ENCODE measurements at places on chromosomes 6 and 20. TPM values are rescaled to one million over a fixed set of nuclear protein-coding genes. Genes with fewer than 3 reads are reported as not detected.
A peak's percentile ranks its signal among the peaks of the same experiment; 100 is the strongest.

- H3K27me3 ChIP-seq: no peaks in the 10 kb centered on the region
- no peaks in the 10 kb centered on the region for H3K36me3 ChIP-seq
Observed at GRCh38 chr6:11974089-11974488, 38.0 kb upstream of the HIVEP1 start.

Gene IRAK1BP1
- total RNA-seq: 3.6 TPM

DNA sequence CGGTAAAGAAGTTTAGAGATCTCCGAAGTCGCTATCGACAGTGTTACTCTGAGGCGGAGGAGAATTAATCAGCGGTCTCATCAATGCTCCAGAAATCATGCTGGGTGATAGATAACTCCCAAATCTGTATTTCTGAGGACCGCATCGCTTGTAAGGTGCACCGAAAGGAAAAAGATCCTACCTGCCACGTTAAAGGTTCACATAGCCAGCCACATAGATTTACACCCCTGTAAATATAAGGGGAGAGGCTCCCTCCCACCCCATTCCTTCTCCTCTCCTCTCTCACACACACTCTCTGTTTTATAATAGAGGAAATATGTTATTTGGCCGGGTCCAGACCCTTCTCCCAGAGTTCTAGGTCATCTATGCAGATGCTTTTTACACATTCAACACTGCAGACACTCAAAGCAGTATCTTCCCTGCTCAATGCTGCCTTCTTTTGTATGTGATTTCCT is 620 bp upstream of the DEK start:
- no peaks in the 10 kb centered on the region for H3K36me3 ChIP-seq
- H3K27ac ChIP-seq: peak overlapping the region; percentile 99
- peak overlapping the region; percentile 33 for H3K4me3 ChIP-seq
- no peaks in the 10 kb centered on the region for H3K27me3 ChIP-seq

GRCh38 chr6:142372348-142372747 is 70.5 kb downstream of the ADGRG6 start:
- H3K27ac ChIP-seq: no peak overlapping the region
- H3K4me1 ChIP-seq: no peaks in the 10 kb centered on the region
- no peak overlapping the region for H3K4me3 ChIP-seq
- DNase-seq: no peak

DNA sequence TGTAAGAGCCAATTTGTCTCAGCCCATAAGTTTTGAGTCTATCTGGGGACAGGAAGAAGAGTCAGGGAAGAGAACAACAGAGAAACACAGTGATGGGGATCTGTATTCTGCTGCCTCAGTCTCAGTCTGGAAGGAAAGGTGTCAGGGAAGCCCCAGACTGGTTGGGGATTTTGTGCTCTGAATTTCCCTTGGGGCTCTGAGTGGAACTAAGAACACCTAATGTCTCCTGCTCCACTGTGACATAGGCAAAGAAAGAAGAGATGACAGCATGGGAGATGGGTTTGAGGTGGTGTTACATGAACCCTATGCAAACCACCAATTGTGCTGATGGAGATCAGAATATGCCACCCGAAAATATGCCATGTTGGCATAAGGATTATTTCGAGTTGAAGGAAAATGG is 139.5 kb upstream of the MYLIP start:
- H3K4me1 ChIP-seq: no peaks in the 10 kb centered on the region
- H3K27me3 ChIP-seq: no peaks in the 10 kb centered on the region
- no peak for DNase-seq
- H3K36me3 ChIP-seq: no peaks in the 10 kb centered on the region
- no peak overlapping the region for H3K27ac ChIP-seq

Gene HLA-DPB1
- 61.8 TPM for total RNA-seq

Gene TMC2
- 0.30 TPM for total RNA-seq

- no peaks in the 10 kb centered on the region for H3K4me1 ChIP-seq
- H3K4me3 ChIP-seq: no peak overlapping the region
- no peaks in the 10 kb centered on the region for H3K27me3 ChIP-seq
Observed at GRCh38 chr6:89980353-89980752, 86.1 kb downstream of the GJA10 start.

Gene ARMC12
- 2.9 TPM for total RNA-seq

Gene SIRPB1
- 1.4 TPM for total RNA-seq

- H3K27ac ChIP-seq: no peak overlapping the region
- no peaks in the 10 kb centered on the region for H3K4me1 ChIP-seq
- no peak overlapping the region for H3K4me3 ChIP-seq
- no peaks in the 10 kb centered on the region for H3K27me3 ChIP-seq
- no peaks in the 10 kb centered on the region for H3K36me3 ChIP-seq
Observed at GRCh38 chr6:32659856-32660595, 6.4 kb downstream of the HLA-DQB1 start.

GRCh38 chr6:136086686-136087085 is 163.4 kb downstream of the MTFR2 start:
- peaks cover 5% of the 10 kb centered on the region for H3K4me1 ChIP-seq
- no peaks in the 10 kb centered on the region for H3K36me3 ChIP-seq
- H3K4me3 ChIP-seq: no peak overlapping the region

DNA sequence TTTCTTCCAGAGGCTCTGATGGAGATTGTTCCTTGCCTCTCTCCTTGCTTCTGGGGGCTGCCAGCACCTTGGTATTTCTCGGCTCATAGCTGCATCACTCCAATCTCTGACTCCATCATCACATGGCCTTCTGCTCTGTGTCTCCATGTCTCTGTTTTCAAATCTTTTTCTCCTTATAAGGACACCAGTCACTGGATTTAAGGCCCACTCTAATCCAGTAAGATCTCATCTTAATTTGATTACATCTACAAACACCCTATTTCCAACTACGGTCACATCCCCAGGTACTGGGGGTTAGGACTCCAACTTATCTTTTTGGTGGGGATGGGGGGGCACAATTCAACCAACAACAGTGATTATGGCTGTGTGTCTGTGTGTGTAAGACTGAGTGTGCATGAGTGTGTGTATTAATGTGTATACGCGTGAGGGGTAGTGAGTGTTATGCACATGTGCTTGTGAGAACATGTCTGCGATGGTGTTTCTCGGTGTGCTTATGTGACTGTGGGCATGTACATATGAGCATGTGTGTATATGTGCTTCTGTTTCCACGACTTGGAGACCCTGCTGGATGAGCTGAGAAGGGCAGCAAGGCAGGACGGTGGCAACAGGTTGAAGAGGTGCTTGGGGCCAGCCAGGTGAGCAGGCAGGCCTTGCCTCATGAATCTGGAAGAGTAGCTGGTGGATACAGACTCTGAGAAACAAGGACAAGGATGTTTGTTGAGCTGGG is 130.5 kb downstream of the MRPL14 start:
- no peak for DNase-seq
- no peaks in the 10 kb centered on the region for H3K27me3 ChIP-seq
- H3K4me3 ChIP-seq: no peak overlapping the region
- no peaks in the 10 kb centered on the region for H3K36me3 ChIP-seq

GRCh38 chr6:32843331-32843978 is 392 bp downstream of the PSMB8 start:
- DNase-seq: no peak
- peaks cover 59% of the 10 kb centered on the region for H3K36me3 ChIP-seq
- H3K4me1 ChIP-seq: peaks cover 11% of the 10 kb centered on the region
- H3K27me3 ChIP-seq: no peaks in the 10 kb centered on the region
- H3K27ac ChIP-seq: peak overlapping the region; percentile 92

Gene VWA7
- 0.30 TPM for total RNA-seq

- no peaks in the 10 kb centered on the region for H3K36me3 ChIP-seq
- DNase-seq: no peak
- no peaks in the 10 kb centered on the region for H3K4me1 ChIP-seq
Observed at GRCh38 chr6:166678426-166678825, 51.4 kb upstream of the RPS6KA2 start.

GRCh38 chr20:45363611-45364492 is 896 bp downstream of the SYS1 start:
- peak overlapping the region; percentile 97 for H3K27ac ChIP-seq
- no peaks in the 10 kb centered on the region for H3K27me3 ChIP-seq
- peak overlapping the region; percentile 95 for H3K4me3 ChIP-seq
- H3K36me3 ChIP-seq: no peaks in the 10 kb centered on the region

- H3K27ac ChIP-seq: no peak overlapping the region
- H3K27me3 ChIP-seq: no peaks in the 10 kb centered on the region
- H3K4me1 ChIP-seq: no peaks in the 10 kb centered on the region
- H3K4me3 ChIP-seq: no peak overlapping the region
- H3K36me3 ChIP-seq: no peaks in the 10 kb centered on the region
- DNase-seq: no peak
Observed at GRCh38 chr6:76835293-76835692, 628.0 kb downstream of the HTR1B start.

DNA sequence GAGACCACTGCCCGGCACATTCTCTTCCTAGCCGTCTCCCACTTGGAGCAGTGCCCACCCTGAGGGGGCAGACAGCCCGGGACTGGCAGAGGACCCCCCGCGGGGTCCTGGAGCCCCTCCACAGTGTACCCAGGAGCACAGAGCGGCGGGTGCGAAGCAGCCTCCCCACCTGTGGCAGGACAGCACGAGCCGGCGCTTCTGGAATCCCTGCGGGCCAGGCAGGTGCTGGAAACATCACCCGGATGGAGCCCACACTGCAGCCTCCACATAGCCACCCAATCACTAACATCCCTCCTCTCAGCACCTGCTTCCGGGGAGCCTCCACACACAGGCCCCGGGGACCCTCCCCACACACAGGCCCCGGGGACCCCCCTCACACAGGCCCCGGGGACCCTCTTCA is 18.7 kb downstream of the GATA5 start:
- no peak for DNase-seq
- no peaks in the 10 kb centered on the region for H3K4me1 ChIP-seq
- no peaks in the 10 kb centered on the region for H3K36me3 ChIP-seq
- no peak overlapping the region for H3K27ac ChIP-seq
- H3K4me3 ChIP-seq: no peak overlapping the region
- peaks cover 90% of the 10 kb centered on the region for H3K27me3 ChIP-seq

- no peaks in the 10 kb centered on the region for H3K27me3 ChIP-seq
- DNase-seq: no peak
- no peak overlapping the region for H3K4me3 ChIP-seq
- no peak overlapping the region for H3K27ac ChIP-seq
- no peaks in the 10 kb centered on the region for H3K36me3 ChIP-seq
- H3K4me1 ChIP-seq: peaks cover 9% of the 10 kb centered on the region
Observed at GRCh38 chr6:157374889-157375443, 6.0 kb upstream of the ZDHHC14 start.

DNA sequence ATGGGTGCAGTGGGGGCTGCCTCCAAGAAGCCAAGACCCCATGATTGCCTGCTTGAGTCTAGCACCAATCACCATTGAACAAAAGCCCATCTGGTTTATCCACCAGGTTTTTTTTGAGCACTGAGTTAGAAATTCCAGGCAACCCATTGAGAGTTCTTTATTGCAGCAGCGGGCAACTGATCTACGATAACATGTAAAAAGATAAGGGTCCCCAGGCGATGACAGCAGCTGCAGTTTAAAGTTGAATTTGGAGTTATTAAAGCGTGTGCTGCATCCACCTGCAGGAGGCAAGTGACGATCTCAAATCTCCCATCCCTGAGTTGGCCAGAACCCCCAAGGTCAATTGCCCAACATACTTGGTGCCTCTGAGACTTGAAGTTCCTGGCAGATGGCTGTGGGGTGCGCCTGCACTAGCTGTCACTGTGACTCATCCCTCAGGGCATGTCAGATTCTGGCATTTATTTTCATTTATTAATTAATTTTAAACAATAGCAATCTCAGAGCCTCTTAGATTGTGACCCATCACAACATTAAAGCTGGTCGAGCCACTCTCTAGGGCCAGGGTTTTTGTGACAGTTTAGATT is 290.4 kb upstream of the SULF2 start:
- H3K36me3 ChIP-seq: no peaks in the 10 kb centered on the region
- DNase-seq: no peak
- H3K27me3 ChIP-seq: no peaks in the 10 kb centered on the region
- no peaks in the 10 kb centered on the region for H3K4me1 ChIP-seq
- no peak overlapping the region for H3K27ac ChIP-seq
- H3K4me3 ChIP-seq: no peak overlapping the region

Gene ALDH5A1
- total RNA-seq: 7.8 TPM

Data from tibial nerve (tissue), 4 donors.